ENCODE measurements at places on chromosomes 6 and 20.
A peak's percentile ranks its signal among the peaks of the same experiment; 100 is the strongest.

DNA sequence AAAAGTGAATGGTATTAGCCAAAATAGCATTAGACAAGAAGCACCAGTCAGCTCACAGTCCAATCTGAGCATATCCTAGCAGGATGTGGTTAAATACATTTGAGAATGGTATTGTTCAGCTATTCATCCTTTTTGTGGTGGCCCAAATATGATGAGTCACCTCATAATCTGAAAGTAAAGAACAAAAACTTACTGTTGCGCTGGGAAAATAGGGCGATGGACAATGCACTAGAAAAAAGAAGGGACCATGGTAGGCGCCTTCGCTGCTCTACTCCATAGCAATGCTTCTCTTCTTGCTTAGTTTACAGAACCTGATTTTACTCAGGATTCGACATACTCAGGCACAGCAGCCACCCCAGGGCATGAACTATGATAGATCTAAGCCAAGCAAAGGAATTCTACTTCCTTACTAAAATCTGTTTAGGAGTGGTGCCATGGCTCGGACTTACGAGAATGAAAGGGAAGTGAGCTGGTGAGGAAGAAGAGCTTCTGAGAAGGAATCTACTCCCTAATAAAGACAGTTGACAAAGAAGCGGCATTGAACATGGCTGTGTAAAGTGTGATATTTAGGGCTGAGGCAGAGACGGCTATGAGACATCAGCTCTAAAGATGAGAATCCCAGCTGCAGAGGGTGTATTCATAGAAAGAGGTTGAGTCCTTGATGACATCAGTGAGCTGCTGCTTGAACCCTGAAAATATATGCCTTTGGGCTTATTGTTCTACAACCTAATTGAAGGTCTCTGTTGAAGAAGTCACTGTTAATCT is 16.6 kb upstream of the FBXO9 start:
- no peaks in the 10 kb centered on the region for H3K27me3 ChIP-seq
- H3K4me3 ChIP-seq: no peak overlapping the region
- H3K36me3 ChIP-seq: peaks cover 5% of the 10 kb centered on the region
- no peak for DNase-seq

GRCh38 chr6:27505209-27506027 is 32.5 kb upstream of the ZNF184 start:
- no peak overlapping the region for H3K27ac ChIP-seq
- peak; percentile 25 for DNase-seq
- H3K4me1 ChIP-seq: peaks cover 22% of the 10 kb centered on the region
- H3K4me3 ChIP-seq: no peak overlapping the region
- no peaks in the 10 kb centered on the region for H3K36me3 ChIP-seq

DNA sequence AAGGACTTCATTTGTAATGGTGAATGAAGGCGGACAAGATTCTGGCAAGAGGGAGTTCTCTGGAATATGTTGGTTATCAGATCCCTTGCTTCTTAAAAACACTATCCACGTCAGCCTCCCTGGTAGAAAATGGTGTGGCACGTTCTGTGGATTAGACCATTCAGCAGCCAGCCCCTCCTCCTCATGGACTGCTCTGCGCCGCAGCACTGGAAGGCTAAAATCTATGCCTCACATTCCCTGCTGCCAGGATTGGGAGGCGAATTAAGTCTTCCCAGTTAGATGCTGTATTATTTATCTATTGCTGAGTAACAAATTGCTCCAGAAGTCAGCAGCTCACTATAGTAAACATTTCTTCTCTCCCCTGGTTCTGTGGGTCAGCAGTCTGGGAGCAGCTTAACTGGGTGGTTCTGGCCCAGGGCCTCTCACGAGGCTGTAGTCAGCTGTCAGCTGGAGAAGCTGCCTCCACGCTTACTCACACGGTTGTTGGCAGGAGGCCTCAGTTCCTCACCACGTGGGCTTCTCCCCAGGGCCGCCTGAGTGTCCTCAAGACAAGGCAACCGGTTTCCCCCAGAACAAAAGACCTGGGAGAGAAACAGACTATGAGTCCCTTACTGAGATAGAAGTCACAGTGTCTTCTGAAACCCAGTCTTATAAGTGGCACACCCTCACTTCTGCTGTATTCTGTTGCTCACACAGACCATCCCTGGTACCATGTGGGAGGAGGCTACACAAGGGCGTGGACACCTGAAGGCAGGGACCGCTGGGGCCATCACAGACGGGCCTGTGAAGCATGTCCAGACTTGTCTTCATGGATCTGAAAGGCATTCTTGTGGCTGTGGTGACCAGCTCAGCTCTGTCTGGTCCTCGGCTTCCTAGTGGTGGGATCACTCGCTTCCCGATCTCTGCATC is 101.0 kb downstream of the NRN1 start:
- no peaks in the 10 kb centered on the region for H3K4me1 ChIP-seq
- no peak overlapping the region for H3K27ac ChIP-seq
- DNase-seq: no peak
- H3K36me3 ChIP-seq: no peaks in the 10 kb centered on the region
- no peak overlapping the region for H3K4me3 ChIP-seq
- H3K27me3 ChIP-seq: peaks cover 8% of the 10 kb centered on the region

DNA sequence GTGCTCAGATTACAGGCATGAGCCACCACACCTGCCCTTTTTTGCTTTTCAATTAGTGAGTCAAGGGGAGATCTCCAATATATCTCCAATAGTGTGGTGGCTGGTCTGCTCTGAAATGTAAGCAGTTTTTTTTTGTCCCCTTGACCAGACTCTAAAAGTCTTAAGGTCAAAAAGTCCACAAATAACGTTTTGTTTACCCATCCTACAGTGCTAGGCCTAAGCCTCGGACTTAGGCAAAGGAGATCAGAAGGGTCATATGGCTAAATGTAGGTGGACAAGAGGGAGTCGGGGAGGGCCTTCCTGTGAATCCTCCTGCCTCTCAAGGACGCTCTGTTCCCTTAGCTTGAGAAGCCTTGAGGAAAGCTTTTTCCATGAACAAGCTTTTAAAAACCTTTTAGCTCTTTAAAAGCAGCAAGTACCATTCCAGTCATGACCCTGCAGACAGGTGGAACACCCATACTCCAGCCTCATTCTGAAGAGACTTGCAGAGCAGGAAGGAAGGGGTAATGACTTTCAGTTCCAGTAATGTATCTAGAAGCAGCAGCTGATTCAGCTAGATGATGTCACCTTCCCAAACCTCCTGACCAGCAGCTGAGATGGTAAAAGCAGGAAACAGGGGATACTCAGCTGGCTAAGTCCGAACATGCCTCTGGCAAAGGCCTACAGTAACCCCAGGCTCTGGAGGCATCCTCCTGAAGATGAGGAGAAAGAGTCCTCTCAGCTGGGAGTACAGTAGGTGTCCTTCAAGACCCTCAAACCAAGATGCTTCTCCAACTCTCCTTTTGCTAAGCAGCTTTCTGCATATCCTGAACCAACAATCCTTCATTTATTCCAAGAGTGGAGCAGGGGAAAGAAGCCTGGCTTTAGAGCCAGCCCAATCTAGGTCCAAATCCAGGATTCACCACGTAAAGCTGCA is 23.6 kb downstream of the BCL2L1 start:
- no peaks in the 10 kb centered on the region for H3K27me3 ChIP-seq
- H3K4me1 ChIP-seq: peaks cover 63% of the 10 kb centered on the region
- peaks cover 45% of the 10 kb centered on the region for H3K36me3 ChIP-seq

DNA sequence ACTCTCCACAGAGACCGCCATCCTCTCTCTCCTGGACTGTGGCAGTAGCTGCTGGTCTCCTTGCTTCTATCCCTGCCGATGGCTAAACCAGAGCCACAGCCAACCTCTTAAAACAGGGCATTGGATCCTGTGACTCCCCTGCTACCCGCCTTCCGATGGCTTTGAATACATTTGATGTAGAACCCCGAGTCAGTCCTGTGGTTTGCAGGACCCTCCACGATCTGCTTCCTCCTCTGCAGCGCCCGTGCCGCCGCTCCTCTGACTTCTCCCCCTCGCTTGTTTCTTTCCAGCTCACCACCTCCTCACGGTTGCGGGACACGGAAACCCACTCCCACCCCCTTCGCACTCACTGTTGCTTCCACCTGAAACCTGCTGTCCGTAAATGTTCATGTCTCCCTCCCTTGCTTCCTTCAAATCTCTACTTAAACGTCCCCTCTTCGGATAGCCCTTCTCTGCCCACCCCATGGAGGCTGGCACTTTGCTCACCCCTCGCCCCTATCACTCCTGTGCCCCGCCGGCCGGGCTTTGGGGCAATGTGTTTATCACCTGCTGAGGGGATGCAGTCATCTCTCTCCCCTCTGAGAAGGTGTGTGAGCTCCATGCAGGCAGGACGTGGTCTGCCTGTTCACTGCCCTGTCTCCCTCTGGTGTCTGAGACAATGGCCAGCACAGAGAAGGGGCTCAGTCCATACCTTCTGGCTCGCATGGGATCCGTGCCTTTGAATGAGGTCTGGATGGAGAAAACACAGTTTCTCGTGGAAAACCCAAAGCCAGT is 67.8 kb downstream of the GFOD1 start:
- H3K27me3 ChIP-seq: peaks cover 25% of the 10 kb centered on the region
- H3K4me3 ChIP-seq: no peak overlapping the region
- peaks cover 13% of the 10 kb centered on the region for H3K4me1 ChIP-seq
- no peak overlapping the region for H3K27ac ChIP-seq

DNA sequence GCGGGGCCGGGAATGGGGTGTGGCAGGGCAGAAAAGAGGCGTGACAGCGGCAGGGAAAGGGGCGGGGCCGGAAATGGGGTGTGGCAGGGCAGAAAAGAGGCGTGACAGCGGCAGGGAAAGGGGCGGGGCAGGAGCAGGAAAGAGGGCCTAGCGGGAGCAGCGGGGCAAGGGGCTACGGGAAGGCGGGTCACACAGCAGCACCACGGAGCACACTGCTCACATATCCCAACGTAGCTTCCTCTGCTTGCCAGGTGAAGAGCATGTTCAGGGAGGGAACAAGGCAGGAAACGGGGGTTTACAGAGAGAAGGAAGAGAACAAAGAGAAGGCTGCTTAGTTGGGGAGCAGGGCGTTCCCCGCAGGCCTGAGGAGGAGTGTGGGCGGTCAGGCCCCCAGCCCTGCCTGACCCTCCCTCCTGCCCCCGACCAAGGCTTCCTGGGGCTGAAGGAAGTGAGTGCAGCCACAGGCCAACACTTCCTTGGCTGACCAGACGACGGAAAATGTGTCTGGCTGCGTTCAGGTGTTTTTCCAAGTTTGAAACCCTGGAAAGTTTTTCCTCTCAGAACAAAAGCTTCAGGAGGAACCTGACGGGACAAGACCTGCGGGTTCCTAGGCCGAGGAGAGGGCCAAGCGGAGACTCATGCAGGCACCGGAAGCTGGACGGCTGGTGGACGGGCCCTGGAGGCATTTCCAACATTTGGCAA is 13.8 kb downstream of the UCKL1 start:
- DNase-seq: peak; percentile 58
- H3K4me3 ChIP-seq: no peak overlapping the region
- H3K27me3 ChIP-seq: no peaks in the 10 kb centered on the region
- peaks cover 27% of the 10 kb centered on the region for H3K4me1 ChIP-seq
- peaks cover 34% of the 10 kb centered on the region for H3K36me3 ChIP-seq

DNA sequence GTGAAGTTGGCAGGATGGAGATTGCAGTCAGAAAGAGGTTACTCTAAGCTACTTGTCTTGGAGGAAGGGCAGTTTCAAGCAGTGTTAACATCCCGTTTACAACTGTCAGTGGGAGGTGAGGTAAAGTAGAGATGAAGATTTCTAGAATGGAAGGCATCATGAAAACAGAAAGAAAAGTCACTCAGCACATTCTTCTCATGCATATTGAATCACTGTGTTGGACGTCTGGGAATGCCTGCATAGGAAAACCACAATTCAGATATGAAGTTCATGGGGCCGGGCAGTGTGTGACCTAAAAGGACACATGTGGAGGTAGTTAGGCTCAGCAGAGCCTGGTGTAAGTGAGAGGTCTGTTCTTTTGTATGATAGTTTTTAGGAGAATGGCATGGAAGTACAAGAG is 73.5 kb upstream of the LAMP5 start:
- H3K4me1 ChIP-seq: no peaks in the 10 kb centered on the region
- no peaks in the 10 kb centered on the region for H3K27me3 ChIP-seq
- H3K36me3 ChIP-seq: no peaks in the 10 kb centered on the region
- no peak overlapping the region for H3K4me3 ChIP-seq
- DNase-seq: no peak

GRCh38 chr6:13288969-13289391 is 39.4 kb downstream of the TBC1D7 start:
- no peaks in the 10 kb centered on the region for H3K4me1 ChIP-seq
- peaks cover 47% of the 10 kb centered on the region for H3K36me3 ChIP-seq
- H3K27ac ChIP-seq: no peak overlapping the region
- no peak overlapping the region for H3K4me3 ChIP-seq

- H3K4me1 ChIP-seq: peaks cover 9% of the 10 kb centered on the region
- H3K4me3 ChIP-seq: no peak overlapping the region
- no peaks in the 10 kb centered on the region for H3K36me3 ChIP-seq
- no peak overlapping the region for H3K27ac ChIP-seq
Measured at GRCh38 chr6:36703081-36703606, 5.5 kb downstream of the RAB44 start.

DNA sequence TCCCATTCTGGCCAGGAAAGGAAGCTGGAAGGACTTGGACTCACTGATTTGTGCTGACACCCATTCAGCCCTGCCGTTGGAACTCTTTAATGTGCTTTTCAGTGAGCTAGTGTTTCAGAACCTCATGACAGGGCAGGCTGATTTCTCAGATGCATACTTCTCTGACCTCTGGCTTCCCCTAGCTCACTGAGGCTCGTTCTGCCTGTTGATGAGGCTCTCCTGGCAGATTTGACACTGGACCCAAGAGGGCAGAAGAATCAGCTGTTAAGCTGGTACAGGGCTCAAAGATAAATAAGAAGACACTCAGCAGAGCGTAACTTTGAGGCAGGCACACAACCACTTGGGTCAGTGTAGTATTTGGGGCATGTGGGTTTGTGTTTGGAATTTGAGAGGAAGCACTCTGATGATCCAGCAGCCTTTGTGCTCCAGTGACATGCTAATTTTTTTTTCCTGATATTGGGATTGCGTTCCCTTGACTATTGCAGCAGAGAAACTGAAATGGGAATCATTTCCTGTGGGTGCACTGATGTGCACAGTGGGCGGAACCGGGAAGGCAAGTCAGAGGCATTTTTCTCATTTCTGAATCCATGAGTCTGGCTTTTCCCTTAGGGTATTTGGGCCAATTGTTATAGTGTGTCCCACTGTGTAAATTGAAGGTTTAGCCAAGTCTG is 80.2 kb downstream of the CARMIL1 start:
- no peaks in the 10 kb centered on the region for H3K4me1 ChIP-seq
- no peaks in the 10 kb centered on the region for H3K36me3 ChIP-seq
- no peak for DNase-seq
- no peak overlapping the region for H3K27ac ChIP-seq
- no peak overlapping the region for H3K4me3 ChIP-seq
- H3K27me3 ChIP-seq: no peaks in the 10 kb centered on the region

- H3K27me3 ChIP-seq: no peaks in the 10 kb centered on the region
- H3K4me1 ChIP-seq: peaks cover 37% of the 10 kb centered on the region
- DNase-seq: no peak
- no peak overlapping the region for H3K4me3 ChIP-seq
- peak overlapping the region; percentile 81 for H3K27ac ChIP-seq
- peaks cover 74% of the 10 kb centered on the region for H3K36me3 ChIP-seq
Measured at GRCh38 chr20:62132421-62132820, 10.1 kb downstream of the LSM14B start.
